ENCODE measurements at places on chromosomes 7 and 10.

- DNase-seq: no peak
Observed at GRCh38 chr7:156568258-156568657, 72.3 kb upstream of the RNF32 start.

- no peak for DNase-seq
Observed at GRCh38 chr7:45670227-45670626, 96.1 kb downstream of the ADCY1 start.

GRCh38 chr10:110797416-110797815 lies 74.3 kb upstream of the PDCD4 start:
- DNase-seq: no peak

GRCh38 chr10:69411476-69411875 lies 5.2 kb downstream of the TACR2 start:
- DNase-seq: no peak

DNA sequence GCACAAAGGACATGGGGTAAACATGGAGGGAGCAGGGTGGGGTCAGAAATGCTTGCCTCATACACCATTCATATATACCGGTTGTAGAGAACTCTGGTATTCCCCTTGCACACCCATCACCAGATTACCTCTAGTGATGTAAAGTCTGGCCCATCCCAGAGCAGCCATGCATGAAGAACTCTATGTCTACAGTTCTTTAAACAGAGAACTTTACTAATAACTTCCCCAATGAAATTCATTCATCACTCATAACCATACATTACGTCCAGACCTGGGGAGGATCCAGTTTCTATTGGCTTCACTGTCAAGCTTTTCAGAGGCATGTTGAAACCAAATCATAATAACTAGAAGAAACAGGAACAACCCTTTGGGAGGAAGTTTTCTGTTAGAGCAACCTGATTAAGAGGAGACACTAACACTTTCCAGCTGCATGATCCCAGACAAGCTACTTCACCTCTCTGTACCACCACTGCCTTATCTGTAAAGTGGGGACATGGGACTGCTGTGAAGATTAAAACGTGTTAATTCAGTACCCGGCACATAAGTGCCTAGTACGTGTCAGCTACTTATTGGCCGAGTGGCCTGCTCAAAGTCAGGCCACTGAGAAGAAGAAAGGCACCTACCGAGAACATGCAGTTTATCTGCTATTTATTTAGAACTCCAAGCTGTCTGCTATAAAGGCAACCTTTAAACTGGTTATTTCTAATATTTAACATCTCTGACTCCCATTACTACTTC lies 59.7 kb downstream of the IGF2BP3 start:
- DNase-seq: no peak

DNA sequence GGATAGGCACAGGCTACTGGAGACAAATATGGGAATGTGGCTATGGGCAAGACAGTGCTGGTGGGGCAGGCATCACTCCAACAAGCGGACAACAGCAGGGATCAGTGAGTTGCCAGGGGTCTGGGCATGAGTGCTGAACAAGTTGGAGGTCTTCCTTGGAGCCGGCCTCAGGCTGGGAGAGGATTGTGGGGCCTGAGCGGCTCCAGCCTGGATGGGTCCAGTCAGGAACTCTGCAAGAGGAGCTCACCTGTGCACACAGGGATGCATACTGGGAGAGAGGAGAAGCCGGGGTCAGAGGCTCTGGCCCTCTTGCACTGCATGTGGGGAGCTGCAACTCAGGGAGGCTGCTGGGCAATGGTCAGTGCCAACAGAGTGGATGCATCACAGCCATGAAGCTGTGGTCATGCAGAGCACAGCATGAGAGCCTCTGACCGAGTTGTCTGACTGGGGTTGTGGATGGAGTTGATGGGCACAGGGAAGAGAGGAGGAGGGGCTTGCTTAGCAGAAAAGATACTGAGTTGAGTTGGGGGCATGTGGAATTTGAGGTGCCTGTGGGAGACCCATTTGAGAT lies 204.0 kb upstream of the ZNF32 start:
- DNase-seq: no peak

- no peak for DNase-seq
Observed at GRCh38 chr10:9036711-9037204, 982.3 kb downstream of the GATA3 start.

DNA sequence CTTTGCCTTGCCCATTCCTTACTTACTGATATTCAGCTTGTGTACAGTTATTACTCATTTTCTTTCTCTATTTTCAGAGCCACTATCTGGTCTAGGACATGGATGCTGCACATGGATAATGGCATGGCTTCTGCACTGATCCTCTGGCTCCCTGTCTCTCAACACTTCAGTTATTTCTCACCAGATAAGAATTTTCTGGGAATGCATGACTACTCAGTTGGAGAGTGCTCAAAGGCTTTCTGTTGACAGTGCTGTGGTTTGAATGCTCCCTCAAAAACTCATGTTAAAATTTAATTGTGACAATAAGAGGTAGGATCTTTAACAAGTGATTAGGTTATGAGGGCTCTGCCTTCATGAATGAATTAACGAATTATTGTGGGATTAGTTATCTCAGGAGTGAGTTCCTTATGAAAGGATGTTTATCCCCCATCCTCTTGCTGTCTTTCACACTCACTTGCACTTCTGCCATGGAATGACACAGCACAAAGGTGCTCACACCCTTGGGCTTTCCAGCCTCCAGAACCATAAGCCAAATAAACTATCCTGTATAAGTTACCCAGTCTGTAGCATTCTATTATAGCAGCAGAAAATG lies 16.1 kb upstream of the PIK3CG start:
- no peak for DNase-seq

- DNase-seq: no peak
Observed at GRCh38 chr7:51620706-51621105, 304.1 kb upstream of the COBL start.

GRCh38 chr7:138663725-138664710 lies 37.1 kb downstream of the SVOPL start:
- DNase-seq: no peak

- no peak for DNase-seq
Observed at GRCh38 chr7:105655067-105655466, 73.8 kb upstream of the EFCAB10 start.

- DNase-seq: no peak
Observed at GRCh38 chr10:77681839-77682238, 44.2 kb upstream of the KCNMA1 start.

DNA sequence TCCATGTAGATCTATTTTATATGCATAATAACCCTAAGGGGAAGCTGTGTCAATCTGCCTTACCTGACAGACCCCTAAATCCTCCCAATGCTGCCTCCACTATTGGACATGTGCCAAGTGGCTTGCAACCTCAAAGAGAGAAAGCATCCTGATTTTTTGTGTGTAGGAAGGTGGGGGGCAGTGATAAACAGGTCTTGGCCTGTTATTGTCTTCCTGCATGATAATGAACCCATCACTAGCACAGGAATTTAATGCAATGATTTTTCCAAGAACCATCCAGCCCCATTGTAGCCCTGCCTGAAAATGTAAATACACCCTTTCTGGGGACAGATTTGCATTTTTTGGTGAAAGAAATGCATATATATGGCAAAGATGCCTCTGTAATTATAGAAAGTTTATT lies 850.2 kb downstream of the LRMDA start:
- DNase-seq: no peak

GRCh38 chr7:143126146-143126545 lies 5.7 kb upstream of the PIP start:
- DNase-seq: no peak

- DNase-seq: no peak
Observed at GRCh38 chr7:18901351-18901750, 216.1 kb downstream of the TWIST1 start.

DNA sequence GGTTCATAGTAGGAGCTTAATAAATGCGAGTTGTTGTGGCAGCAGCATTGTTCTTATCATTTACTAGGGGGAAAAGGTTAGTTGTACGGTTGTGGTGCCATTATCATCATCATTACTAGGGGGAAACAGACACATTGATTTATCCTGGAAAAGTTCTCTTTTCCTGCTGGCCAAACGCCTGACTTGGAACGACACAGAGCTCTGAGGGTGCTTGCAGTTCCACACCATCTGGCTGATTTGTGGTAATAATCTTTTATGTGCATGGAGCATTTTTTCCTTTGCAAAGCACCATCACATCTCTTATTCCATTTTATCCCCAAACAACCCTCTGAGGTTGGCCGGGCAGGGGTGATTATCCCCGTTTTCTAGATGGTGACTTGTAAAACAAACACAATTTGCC lies 219.4 kb downstream of the BUB3 start:
- no peak for DNase-seq

- no peak for DNase-seq
Observed at GRCh38 chr10:60167050-60167449, 222.6 kb downstream of the ANK3 start.

GRCh38 chr7:76189276-76189675 lies 12.4 kb upstream of the SRRM3 start:
- DNase-seq: no peak

DNA sequence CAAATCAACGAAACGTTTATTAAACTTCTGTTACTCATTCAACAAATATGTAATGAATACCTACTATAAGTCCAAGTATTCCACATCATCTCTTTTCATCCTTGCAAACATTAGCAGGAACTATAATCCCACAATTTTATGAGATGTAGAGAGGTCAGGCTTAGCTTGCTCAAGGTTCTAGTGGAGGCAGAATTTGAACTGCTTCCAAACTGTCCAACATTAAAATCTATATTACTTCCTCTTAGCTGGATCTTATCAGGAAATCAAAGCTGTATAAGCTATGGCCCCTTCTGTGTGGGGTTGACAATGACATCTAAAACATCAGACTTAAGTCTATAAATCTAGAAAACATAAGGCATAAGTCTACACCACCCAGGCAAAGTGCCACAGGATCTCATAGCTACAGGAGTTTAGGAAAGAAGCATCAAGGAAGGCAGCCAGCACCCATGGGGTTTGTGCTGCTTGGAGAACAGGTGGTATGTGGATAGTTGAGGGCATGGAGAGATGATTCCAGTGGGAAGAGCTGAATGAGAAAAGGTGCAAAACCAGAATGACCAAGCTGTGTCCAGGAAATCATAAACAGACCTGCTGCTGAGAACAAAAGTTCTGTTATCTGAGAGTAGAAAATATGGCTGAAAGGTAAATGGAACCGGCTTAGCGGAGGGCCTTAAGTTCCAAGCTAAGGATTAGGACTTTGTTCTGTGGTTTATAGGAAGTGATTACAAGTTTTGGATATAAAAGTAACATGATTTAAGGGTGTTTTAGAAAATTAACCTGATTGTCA lies 34.5 kb downstream of the PAPSS2 start:
- DNase-seq: no peak

- peak; percentile 43 for DNase-seq
Observed at GRCh38 chr7:99579956-99580777, 17.9 kb upstream of the TMEM225B start.

DNA sequence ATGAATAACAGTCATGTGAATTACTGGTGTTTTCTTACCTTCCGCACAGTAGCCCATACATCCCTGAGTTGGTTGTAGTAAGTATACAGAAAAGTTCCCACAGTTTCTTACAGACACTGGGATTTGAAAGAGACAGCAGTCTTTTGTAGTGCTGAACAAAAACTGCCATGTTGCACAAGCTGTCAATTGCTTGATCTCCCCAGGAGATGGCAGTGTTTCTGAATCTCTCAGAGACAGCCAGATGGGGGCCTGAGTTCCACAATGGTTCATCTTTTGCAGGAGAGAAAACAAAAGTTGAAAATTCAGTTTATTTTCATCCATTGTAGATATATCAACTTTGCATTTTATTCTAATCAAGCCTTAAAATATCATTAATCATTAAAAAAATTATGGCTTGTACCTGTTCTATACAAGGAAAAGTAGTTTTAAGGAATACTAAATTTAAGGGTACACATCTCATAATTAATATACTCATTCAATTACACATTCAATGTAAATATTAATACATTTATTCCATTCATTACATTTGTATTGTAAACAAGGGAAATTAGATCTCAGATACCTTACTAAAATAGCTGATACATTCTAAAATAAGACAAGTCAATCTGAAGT lies 14.5 kb downstream of the VWDE start:
- DNase-seq: no peak

- no peak for DNase-seq
Observed at GRCh38 chr10:69864321-69864720, 62.6 kb downstream of the COL13A1 start.

GRCh38 chr10:15794569-15794968 lies 65.7 kb downstream of the MINDY3 start:
- DNase-seq: no peak

DNA sequence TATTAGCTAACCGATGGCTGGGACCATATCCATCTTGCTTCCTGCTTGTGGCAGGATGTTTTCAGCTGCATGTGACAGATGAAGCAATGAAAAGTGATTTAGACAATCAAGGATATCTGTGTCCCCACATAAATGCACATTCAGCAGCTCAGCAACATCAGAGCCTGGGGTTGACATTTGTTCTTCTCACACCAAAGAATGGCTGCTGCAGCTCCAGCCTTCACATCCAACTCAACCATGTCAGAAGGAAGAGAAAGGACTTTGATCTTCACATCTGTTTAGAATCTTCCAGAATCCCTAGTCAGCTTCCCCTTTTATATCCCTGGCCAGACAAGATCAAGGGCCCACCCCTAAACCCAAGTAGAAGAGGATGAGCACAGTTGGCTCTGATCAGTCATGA lies 11.9 kb upstream of the FRMPD2 start:
- no peak for DNase-seq

DNA sequence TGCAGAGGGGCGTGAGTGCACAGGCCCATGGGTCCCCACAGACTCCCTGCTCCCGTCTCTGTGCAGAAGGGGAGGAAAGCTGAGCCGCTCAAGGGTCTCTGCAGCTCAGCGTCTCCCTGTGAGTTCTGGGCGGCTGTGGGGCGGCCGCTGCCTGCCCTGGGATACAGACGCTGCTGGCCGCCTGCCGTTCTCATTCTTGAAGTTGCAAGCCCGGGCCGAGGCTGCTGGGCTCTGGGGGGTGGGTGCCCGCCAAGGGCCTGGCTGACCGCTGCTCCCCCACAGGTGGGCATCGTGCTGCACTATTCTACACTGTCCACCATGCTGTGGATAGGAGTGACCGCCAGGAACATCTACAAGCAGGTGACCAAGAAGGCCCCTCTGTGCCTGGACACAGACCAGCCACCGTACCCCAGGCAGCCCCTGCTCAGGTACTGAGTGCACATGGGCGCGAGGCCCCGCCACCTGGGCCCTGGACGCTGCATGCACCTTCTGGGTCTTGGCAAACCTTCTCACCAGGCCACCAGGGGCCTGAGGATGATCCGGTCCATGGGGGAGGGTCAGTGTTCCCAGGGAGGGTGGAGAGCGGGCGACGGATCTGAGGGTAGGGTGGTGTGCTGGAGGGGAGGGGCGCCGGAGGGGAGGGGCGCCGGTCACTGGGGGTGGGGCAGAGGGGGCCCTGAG lies 14.8 kb downstream of the ADGRA1 start:
- DNase-seq: no peak

DNA sequence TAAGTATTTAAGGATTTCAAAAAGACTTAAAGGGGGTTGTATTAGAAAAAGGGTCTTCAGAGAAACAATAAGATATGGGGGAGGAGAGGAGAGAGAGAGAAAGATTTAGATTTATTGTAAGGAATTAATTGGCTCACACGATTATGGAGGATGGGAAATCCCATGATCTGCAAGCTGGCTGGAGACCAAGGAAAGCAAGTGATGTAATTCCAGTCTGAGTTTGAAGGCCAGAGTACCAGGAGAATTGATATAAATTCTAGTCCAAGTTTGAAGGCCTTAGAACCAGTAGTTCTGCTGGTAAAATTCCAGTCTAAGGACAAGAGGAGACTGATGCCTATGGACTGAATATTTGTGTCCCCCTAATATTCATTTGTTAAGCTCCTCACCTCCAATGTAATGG lies 20.6 kb upstream of the SLC13A1 start:
- no peak for DNase-seq

GRCh38 chr7:20264623-20265022 lies 47.4 kb upstream of the MACC1 start:
- DNase-seq: no peak

Measured in stimulated activated CD8-positive, alpha-beta memory T cell treated with anti-CD3 and anti-CD28 coated beads, Interleukin-4, amount 100 ng/mL, for 1 hour (primary cell).